Stimulated activated CD8-positive, alpha-beta memory T cell treated with anti-CD3 and anti-CD28 coated beads, Interleukin-7, amount 100 ng/mL, for 24 hours (primary cell): ENCODE measurements at places on chromosomes 3 and 15.

DNA sequence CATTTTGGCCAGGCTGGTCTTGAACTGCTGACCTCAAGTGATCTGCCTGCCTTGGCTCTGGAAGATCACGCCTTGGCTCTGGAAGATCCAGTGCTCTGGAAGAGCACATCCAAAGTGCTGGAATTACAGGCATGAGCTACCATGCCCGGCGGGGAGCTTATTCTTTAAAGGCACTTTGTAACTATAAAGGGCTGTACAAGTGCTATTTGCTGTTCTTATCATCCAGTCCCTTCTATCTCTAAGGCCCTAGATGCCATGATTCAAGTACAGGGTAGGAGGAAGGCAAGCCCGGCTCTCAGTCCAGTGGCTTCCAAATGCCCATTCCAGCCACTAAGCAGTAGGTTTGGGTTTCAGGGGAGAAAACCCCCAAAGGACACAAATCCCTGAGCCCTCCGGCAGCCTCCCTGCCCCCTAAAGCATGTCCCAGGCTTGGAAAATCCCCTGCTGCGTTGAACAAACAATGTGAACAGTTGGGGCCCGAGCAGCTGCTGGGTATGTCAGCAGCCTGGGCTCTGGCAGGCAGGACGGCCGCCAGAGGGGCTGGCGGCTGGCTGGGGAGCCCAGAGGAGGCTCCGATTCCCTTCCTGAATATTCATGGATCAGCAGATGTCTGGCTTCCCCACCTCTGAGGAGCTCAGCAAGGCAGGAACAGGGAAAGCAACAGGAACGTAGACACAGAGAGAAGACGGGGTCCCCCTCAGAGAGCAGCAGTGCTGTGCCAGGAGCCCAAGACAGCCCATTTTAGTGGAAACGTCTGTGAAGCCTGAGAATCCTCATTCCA lies 7.7 kb downstream of the IGDCC4 start:
- DNase-seq: no peak

DNA sequence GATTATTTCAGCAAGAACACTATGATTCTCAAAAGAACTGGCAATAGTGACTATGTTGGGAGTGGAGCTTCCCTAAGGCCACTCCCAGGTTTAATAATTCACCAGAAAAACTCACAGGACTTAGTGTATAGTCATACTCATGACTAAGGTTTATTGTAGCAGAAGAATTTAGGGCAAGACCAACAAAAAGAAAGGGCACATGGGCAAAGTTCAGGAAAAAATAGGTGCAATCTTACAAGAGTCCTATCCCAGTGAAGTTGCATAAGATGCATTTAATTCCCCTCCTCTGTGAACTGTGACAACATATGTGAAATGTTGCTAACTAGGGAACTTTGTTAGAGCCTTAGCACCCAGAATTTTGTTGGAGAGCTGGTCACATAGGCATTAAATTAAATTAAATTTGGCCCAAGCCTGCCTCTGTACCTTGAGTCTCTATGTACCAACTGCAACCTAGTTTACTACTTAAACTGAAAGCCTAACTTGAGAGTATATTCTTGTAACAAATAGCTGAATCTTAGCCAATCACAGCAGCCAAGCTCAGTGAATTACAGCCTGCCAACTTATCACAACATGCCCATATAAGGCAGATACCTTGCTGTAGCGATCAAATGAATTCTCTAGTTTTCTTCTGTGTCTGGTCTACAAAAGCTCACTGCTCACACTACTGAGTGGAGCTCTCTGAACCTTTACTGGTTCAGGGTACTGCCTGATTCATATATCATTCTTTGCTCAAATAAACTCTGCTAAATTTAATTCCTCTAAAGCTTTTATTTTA lies 386.2 kb upstream of the ARHGEF26 start:
- DNase-seq: no peak

- DNase-seq: no peak
These were observed 266.3 kb upstream of the EPHA6 start for GRCh38 chr3:96548073-96548472.

- DNase-seq: no peak
These were observed 224.9 kb upstream of the COL8A1 start for GRCh38 chr3:99413504-99413903.

GRCh38 chr3:149647285-149647684 lies 10.5 kb downstream of the WWTR1 start:
- DNase-seq: no peak

DNA sequence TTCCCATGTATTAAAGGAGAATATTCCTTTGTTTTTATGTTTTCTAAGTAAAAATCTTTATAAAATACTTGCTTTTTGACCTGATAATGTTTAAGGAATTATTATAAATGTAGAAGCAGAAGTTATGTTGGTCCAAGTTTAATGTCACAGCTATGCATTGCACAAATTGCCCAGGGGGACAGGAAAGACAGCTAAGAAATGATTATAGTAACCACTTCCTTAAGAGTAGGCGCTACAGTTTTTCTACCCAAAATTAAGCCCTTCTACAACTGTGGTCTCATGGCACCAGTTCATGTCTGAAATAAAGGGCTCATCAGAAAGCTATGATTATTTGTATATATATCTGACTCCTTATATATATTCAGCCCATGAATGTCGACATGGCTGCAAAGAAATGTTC lies 176.4 kb downstream of the GBE1 start:
- no peak for DNase-seq

DNA sequence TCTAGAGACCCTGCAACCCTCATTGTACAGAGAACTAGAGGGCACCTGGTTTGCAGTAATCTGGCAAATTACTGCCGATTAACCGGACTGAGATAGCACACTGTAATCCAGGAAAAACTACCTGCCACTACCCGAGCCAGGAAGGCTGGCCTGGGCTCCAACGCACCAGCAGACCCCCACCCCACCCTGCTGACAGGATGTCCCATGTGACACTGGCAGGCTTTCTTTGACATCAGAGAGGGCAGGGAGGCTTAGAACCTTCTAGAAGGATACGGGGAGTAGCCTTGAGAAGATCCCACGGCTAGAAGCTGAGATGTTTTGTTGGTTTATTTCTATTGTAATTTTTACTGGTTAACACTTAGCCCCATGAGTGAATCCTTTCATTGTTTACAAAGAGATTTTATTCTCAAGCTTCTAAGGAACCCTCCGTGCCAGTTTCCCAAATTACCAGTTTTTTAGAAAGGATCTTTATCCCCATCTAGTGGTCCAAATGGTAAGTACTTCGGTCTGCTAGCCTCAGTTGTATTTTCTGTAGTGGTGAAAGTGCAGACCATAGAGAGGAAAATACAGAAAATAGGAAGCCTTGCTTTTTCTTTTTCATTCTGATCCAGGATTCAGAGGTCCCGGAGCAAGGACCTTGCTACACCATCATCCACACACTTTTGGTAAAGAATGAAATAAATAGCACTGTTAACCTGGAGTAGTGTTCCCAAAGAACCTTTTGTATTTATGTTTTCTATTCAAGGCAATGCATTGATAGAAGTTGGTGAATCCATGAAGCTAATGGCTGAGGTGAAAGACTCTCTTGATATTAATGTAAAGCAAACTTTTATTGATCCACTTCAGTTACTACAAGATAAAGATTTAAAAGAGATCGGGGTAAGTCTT lies 81.9 kb upstream of the ADAMTSL3 start:
- DNase-seq: no peak

- no peak for DNase-seq
These were observed 48.6 kb downstream of the CHST2 start for GRCh38 chr3:143167969-143168854.
